Central memory CD4-positive, alpha-beta T cell (primary cell): ENCODE measurements at places on chromosomes 3 and 15.

DNA sequence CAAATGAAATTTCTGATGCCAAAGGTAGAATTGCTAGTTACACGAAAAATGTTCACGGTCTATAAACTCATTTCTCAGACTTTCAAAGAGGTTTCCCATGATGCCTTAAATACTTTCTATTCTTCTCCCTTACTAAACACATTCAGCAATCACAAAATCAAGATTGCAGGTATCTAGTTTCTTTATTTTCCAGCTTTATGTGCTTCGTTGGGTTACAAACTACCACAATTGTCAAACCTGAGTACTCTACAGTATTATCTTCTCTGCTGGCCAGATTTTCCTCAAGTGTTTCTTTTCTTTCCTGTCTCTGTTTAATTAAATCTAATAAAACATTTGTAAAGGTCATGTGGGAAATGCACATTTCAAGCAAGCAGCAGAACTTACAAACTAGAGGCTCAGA lies 201.8 kb upstream of the ZNF385D start:
- no peak for DNase-seq

DNA sequence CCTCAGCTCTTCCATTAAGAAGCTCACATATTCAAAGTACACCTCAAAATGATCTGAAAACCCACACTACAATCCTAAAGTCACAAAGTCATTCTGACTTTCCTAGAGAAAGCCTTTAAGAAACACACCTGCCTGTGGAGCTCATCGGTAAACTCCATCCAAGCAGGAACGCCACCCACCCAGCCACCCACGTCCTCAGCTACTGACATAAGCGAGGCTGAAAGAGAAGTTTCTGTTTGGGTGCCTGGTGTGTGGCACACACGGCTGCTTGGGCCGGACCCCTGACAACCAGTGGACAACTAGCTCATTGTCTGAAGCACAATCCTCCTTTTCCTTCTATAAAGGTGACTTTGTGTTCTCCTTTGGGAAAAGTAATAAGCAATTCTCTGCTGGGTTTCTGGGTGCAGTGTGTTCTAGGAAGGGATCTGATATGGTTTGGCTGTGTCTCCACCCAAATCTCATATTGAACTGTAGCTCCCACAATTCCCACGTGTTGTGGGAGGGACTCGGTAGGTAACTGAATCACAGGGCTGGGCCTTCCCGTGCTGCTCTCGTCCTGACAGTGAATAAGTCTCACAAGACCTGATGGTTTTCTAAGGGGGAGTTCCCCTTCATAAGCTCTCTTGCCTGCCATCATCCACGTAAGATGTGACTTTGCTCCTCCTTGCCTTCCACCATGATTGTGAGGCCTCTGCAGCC lies 26.1 kb downstream of the FAM174B start:
- DNase-seq: no peak

GRCh38 chr15:90103701-90104329 lies 1.5 kb upstream of the IDH2 start:
- no peak for DNase-seq

DNA sequence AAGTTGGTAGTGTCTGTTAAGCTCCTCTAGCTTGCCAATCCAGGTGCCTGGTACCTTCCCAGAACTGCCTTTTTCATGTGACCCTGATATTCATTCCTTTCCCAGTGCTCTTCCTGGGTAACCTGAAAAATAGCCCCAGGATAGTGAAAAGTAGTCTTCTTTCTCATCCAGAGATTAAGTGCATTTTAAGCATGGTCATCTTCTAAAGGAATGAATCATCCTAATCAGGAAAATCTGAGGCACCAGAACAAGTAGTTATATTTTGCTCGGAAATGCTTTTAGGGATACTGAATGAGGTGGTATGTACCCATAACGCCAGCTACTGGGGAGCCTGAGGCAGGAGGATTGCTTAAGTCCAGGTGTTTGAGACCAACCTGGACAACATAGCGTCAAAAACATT lies 23.1 kb upstream of the PDCD6IP start:
- DNase-seq: no peak

GRCh38 chr3:60399861-60400845 lies 851.1 kb downstream of the FHIT start:
- no peak for DNase-seq

- DNase-seq: no peak
These were observed 53.8 kb downstream of the CMTM6 start for GRCh38 chr3:32448686-32449474.
